H9 (cell line): ENCODE measurements at places on chromosomes 5 and 9. TPM values are rescaled to one million over a fixed set of nuclear protein-coding genes. Genes with fewer than 3 reads are reported as not detected.

TMEFF1 gene
- 64.7 and 65.5 TPM in 2 replicates for total RNA-seq

DNA sequence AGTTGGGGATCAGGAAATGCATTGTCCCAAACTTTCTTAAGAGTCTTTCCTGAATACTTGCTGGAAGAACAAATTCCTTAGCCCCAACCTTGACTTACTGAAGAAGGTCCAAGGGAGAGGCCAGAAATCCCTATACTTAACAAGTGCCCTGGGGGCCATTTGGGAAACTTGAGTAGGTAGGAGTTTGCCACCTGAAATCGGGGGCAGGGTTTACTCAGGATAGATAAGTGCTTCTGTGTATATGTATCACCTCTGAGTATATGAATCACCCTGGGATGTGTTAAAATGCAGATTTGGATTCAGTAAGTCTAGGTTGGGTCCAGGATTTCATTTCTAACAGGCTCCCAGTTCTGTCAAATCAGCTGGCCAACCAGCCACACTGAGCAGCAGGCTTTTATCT, 47.9 kb upstream of the MYO10 start:
- no peak for DNase-seq

GRCh38 chr9:132745756-132746709, 75.8 kb downstream of the GTF3C4 start:
- no peak for DNase-seq

DNA sequence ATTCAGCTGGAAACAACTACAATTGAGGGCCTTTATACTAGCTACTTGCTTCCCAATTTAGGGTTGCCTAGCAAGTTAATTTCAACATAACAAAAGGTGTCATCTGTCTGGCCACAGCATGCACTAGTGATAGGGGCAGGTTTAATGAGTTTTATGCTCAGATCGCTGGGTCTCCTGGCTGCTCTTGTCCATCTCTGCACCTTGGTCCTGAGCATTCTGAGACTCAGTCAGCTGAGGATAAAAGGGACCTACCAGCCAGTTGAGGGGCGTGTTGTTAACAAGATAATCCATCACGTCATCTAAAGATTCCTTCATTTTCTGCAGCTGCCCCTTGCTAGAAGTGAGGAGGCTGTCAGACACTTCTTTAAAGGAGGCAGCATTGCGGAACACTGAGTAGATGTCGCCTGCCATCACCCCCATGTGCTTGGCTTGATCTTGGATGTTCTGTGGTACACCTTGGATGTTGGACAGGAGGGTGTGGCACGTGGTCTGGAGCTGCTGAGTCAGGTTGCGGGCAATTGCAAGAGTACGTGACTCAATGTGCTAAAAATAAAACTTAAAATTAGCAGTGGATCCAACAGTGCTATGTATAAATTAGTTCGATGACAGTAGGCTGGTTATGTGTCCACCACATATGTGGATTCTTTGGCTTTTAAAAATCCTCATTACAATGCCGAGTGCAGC, 11.0 kb downstream of the PLIN2 start:
- DNase-seq = no peak

DNA sequence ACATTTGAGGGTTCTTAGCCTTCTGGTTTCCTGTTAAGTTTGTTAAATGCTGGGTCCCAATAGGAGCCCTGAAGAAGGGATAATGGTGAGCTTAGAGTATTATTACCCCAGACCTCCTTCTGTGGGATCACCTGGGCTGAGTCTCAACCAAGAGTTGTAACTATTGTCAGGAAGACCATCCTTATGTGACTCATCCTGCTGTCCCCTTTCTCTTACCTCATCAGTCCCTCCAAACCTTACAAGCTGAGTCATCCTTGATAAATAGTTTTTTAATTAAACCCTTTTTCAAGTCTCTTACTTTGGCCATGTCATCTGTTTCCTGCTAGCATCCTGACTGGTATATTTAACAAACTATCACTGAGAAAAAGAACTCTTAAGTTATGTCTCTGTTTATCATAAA, 502.8 kb downstream of the LRRC70 start:
- no peak for DNase-seq

DNA sequence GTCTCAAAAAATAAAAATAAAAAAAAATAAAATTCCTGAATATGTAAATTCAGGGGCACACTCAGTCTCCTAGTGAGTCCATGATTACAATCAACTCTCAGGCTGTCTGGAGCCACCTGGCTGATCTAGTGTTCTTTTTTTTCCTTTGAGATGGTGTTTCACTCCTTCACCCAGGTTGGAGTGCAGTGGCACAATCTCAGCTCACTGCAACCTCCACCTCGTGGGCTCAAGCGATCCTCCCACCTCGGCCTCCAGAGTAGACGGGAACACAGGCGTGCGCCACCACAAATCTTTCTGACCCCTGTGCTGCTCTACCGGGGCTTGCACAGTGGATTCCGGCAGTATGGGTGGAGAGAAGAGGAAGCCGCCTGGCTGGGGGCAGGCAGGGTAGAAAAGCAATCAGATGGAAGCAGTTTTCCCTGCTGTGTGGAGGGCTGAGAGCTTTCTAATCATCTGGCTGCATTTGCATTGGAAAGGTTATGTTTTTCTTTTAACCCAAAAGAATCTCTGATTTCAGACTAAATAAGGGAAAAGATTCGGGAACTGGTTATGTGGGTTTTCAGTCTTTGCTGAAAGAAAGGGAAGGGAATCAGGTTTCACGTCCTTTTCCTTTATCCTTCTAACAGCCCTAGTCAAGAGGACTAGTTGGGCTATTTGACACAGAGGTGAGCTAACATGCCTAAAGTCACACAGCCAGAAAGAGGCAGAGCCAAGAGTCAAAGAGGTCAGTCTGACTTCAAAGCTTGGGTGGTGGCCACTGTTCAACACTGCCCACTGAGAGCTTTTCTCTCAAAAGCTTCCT, 26.3 kb upstream of the CORO2A start:
- peak; percentile 76 for DNase-seq

DNA sequence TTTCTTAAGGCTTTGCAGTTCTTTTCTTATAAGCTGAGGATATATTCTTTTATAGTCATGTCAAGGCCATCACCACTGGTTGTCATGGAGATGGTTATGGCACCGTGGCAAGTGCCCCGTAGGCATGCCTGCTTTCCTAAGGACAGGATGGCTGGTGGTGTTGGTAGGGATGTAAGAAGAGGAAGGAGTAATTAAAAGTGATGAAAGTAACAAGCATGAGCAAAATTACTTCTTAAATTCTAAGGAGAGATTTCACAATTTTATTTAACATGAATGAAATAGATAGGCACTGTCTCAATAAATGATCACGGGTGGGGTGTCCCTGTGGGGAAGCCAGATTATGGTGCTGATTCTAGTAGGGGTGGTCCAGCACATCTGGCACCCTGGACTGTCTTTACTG, 290.2 kb upstream of the KLF4 start:
- no peak for DNase-seq

DNA sequence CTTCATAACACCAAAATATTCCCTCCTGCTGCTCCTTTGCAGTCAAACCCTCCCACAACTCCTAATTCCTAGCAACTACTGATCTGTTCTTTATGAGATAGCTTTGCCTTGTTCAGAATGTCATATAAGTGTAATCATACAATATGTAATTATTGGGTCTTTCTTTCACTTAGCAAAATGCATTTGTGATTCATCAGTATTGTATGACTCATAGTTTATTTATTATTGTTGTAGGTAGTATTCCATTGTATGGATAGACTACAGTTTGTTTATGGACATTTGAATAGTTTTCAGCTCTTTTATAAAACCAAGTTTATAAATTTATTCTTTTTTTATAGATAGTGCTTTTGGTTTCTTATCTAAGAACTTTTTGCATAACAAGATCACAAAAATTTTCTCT, 468.2 kb upstream of the KIF2A start:
- no peak for DNase-seq

DNA sequence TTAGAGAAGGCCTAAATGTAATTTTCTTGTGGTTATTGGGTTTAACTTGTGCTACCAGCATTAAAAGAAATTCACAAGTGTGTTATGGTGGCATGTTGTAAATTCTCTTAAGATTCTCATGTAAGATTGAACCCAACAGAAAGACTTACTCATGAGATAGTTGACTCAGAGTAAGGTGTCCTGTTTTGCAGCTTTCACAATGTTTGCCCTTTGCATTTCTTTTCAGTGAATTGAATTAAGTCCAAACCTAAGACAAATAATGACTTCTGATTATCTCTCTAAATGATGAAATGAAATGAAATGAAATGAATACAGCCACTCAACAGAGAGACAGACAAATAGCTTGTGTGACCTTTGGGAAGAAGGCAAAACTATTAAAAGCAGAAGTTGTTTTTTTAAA, 1696.9 kb upstream of the WWC1 start:
- no peak for DNase-seq

HINT1 gene
- total RNA-seq = 249 and 250 TPM in 2 replicates

FAM174A gene
- 4.3 TPM in 2 replicates for total RNA-seq

DPYSL3 gene
- 510 and 515 TPM in 2 replicates for total RNA-seq

NR3C1 gene
- total RNA-seq = 26.5 and 31.4 TPM in 2 replicates

- DNase-seq = no peak
These were observed 208.0 kb downstream of the TRIO start for GRCh38 chr5:14351086-14351661.

- peak; percentile 99 for DNase-seq
These were observed 29.3 kb upstream of the OBP2B start for GRCh38 chr9:133238272-133238850.

CMYA5 gene
- 1.1 and 1.8 TPM in 2 replicates for total RNA-seq

DNA sequence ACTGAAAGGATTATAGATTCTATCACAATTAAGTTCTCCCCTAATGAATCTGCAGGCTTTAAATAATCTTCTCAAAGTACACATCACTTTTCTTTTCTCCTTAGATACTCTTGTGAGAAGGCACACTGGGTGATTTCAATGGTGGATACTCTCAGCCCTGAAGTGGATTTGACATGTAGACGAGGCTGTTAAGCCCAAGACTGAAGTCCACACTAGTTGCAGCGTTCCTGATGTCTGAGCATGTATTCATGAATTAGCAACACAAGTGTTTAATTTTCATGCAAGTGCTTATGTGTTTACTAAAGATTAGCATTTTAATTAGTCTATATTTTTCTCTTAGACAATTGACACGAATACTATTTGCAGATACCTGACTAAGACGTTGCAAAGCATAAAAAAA, 218.9 kb downstream of the TMEM161B start:
- no peak for DNase-seq
